SK-MEL-5 (cell line): ENCODE measurements at places on chromosomes 7 and 10. TPM values are rescaled to one million over a fixed set of nuclear protein-coding genes. Genes with fewer than 3 reads are reported as not detected.

GRCh38 chr7:90857603-90858002 lies 261.5 kb downstream of the CDK14 start:
- DNase-seq: no peak

- DNase-seq: no peak
Observed at GRCh38 chr10:112497347-112497950, 50.4 kb downstream of the VTI1A start.

DNA sequence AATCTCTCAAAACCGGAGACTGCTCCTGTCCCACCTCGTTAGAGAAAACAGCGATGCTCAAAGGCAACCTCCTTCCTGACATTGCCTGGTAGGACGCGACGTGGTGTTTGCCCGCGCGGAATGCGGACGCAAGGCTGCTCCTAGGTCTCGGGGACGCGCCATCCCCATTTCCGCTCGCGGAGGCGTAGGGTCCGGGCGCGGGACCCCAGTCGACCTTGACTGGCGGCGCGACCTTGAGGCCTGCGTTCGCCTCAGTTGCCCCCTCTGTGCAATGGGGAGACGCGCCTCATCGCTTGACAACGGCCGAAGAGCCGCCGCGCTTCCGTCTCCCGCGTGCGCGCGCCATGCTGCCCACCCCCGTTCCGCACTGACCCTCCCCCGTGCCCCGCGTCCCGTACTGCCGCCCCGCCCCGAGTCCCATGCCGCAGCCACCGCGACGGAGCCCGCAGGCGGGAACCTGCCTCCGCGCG lies 412 bp upstream of the PPIA start:
- DNase-seq: peak; percentile 78

GRCh38 chr7:91291902-91292301 lies 27.7 kb downstream of the FZD1 start:
- no peak for DNase-seq

DNA sequence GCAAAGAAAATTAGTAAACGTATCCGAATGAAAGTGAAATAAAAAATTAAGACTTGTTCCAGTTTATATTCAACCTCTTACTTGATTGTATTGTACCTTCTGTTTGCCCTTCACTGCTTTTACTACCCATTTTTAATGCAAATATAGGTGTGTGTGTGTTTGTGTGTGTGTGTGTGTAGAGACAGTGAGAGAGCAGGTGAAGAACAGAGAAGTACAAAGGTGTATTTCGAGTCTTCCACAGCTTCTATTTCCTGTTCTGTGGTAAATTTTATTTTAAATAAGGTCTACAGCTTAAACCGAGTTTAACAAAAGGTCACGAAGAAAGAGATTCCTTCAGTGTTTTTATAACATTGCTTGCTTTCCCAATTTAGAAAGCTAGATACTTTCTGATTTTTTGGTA lies 12.7 kb upstream of the SVIL start:
- DNase-seq: no peak

GRCh38 chr7:76369018-76369417 lies 10.2 kb upstream of the YWHAG start:
- DNase-seq: no peak

DNA sequence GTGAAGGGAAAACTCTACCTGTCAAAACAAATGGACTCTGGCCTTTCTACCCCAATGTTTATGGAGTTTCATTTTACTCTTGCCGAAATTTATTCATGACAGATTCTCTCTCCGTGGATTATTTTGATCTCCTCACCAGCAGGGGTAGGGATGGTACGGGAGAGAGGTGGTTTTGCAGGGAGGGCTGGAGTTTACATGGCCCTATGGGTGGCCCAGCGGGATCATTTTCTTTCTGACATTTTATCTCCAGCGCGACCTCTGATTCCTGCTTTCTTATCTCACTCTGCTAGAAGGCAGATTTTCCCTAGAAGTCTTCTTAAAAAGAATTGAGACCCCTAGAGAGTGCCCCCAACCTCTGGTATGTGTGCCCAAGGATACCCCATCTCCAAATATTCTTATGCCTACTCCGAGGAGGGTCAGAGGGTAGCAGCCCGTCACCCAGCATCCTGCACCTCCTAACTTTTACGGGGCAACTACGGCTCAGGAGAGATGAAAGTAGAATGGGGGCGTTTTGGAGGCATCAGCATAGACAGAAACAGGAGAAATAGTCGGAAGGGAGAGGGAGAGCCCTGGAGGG lies 10.1 kb upstream of the GATA3 start:
- no peak for DNase-seq

GRCh38 chr10:116132780-116133399 lies 140.1 kb downstream of the GFRA1 start:
- DNase-seq: no peak

GRCh38 chr7:111694376-111694775 lies 132.1 kb upstream of the IMMP2L start:
- no peak for DNase-seq

DNA sequence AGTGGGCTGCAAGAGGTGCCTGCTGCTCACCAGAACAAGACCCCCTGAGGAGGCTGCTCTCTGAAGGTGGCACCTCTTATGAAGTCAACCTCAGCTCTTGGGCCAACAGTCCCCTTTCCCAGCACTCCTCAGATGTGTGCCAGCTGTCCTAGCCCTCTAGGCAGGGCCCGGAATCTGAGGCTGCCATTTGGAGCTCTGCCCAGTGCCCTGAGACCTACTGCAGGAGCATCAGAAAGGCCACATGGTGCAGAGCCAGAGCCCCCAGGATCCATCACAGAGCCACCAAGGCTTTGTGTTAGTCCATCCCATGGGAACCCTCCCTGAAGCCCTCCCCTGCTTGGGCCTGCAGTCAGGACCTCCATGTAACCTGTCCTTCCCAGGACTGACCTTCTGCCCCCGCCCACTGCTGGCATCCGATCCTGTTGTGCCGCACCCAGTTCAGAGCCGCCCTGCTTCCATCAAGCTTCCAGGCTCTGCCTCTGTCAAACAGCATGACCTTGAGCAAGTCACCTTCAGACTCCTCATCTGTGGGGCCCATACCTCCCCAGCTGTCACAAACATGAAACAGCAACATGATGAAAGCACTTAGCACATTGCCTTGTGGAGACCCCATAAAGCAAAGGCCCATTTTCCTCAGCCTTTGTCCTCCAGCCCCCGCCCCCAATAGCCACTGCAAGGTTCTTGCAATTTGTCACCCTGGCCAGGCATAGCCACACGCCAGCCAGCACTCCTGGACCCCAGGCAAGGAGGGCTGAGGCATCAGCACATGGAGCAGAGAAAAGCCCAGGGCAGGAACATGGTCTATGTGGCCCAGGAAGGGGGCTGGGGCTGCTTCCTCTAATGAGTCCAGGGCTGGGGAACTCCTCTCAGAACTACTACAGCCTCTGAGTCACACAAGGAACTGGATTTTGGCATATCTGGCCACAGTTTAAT lies 51.7 kb downstream of the GRID1 start:
- DNase-seq: no peak

DNA sequence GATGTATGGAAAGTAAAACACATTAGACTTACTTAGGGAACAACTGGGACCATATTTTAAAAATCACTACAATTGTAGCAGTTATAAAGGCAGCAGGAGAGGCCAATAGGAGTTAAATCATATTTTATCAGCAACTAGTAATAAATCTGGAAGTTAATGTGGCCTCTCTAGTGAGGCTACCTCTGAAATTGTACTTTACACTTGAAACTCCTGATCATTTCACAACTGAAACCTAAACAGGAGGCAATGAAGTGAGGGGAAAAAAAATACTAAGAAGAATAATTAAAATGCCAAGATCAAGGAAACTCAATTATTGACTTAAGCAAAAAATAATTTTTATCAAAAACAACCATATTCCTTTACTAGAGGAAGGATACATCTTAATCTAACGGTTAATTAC lies 265.6 kb upstream of the HGF start:
- DNase-seq: no peak

DNA sequence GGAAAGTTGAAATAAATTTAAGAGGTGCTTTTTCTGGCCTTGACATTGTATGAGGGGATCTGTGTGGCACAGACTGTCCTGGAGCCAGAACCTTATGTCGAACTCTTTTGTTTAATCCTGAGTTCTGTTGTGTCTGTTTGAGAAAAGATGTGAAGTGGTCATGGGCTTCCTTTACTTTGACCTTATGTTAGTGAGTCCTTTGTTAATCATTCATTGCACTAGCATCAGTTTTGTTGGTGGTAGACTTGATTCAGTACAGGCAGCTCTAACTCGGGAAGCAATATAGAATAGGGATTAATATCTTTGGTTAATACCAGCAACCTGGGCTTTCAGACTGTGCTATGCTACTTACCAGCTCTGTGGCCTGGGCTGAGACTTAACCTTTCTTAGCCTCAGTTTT lies 123.9 kb upstream of the FZD1 start:
- DNase-seq: no peak

DNA sequence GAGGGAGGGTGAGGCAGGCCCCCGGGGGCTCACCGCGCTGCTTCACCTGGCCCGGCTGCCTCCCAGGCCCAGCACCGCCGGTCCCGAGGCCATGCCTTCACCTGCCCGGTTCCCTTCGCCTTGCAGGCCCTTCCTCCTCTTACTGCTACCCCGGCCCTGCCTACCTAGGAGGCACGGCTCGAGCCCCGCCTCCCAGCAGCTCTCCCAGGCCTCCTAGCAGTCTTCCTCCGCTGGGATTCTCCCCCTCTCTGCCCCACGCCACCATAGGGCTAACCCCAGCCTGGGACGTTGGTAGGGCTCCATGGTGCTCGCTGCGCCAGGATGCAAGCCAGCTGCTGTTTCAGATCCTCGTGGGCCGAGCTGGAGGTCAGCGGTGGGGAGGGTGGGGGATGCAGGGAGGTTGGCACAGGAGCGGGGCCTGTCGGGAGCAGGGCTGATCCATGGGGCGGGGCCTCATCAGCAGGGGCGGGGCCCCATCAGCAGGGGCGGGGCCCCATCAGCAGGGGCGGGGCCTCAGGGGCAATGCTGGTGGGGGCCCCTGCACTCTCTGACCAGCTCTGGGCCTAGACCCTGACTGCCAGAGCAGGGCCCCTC lies 63.3 kb downstream of the RASGEF1A start:
- peak; percentile 48 for DNase-seq

GRCh38 chr10:75505840-75506506 lies 74.5 kb downstream of the LRMDA start:
- DNase-seq: no peak

GRCh38 chr7:27203365-27203953 lies 3.6 kb upstream of the HOXA13 start:
- no peak for DNase-seq

DNA sequence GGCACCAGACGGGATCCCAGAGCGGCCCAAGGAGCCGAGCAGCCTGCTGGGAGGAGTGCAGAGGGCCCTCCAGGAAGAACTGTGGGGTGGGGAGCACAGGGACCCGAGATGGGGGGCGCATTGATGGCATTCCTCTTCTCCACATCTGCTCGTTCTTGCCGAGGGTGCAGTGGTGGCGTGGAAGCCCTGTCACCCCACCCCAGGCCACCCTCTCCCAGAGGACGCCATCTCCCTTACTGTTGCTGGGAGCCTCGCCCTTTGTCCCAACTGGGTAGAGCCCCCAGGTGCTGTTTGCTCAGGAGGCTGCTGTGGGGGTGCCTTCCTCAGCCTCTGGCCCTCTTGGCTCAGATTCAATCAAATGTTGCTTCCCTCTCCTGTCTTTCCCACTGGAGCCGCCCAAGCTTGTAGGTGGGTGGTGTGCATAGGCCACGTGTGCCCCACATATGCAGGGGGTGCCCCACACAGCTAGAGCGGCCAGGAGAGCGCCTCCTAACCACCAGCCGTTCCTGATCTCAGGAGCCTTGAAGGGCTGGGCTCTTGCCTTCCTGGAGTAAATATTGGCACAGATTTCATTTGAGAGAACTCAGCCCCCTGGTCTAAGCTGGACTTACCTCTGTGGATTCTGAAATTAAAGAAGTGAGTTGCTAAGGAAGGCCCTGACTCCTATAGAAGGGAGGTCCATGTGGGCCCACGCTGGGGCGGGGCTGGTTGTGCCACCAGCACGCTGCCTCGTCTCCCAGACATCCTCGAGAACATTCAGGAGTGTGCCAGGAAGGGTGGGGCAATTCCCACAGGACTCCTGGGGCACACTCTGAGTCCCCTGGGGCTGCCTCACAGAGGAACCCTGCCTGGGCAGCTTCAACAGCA lies 39.2 kb downstream of the ZNF467 start:
- no peak for DNase-seq

GRCh38 chr7:155230169-155230593 lies 67.5 kb upstream of the INSIG1 start:
- peak; percentile 96 for DNase-seq

- DNase-seq: no peak
Observed at GRCh38 chr10:18703521-18703920, 44.3 kb downstream of the ARL5B start.

GRCh38 chr7:148060724-148061123 lies 529.8 kb upstream of the C7orf33 start:
- DNase-seq: no peak

DNA sequence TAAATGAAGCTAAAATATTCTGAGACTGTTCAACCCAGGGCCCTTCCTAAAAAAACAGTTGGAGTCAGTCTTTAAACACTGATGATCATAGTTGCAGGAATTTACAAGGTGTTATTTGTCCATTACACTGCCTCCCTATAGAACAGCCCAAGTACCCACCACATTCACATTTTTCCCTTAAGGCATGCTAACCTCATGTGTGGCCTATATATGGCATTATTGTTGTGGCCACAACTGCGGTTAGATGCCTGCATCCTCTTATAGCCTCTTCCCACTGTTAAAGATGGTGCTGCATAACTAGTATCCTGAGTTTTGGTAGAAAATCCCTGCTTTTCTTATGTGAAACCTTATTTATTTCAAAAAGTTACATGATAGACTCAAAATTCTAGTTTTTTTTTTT lies 287.9 kb upstream of the SEMA3A start:
- no peak for DNase-seq

- no peak for DNase-seq
Observed at GRCh38 chr10:14486777-14487487, 156.2 kb upstream of the FRMD4A start.

- peak; percentile 22 for DNase-seq
Observed at GRCh38 chr10:11058965-11059364, 41.3 kb downstream of the CELF2 start.

Gene PIP
- total RNA-seq: not detected in 2 replicates

Gene GHRHR
- not detected in 2 replicates for total RNA-seq

Gene FAM25G
- not detected in 2 replicates for total RNA-seq

Gene SUFU
- 1.8 TPM in 2 replicates for total RNA-seq

Gene FGL2
- not detected in 2 replicates for total RNA-seq

Gene AKR1B1
- total RNA-seq: 85.0 and 94.1 TPM in 2 replicates

Gene CALML5
- not detected in 2 replicates for total RNA-seq

Gene VAX1
- 1.1 and 1.3 TPM in 2 replicates for total RNA-seq

Gene ZPBP
- total RNA-seq: not detected in 2 replicates
